ENCODE measurements at places on chromosomes 12 and 14.
A peak's percentile ranks its signal among the peaks of the same experiment; 100 is the strongest.

DNA sequence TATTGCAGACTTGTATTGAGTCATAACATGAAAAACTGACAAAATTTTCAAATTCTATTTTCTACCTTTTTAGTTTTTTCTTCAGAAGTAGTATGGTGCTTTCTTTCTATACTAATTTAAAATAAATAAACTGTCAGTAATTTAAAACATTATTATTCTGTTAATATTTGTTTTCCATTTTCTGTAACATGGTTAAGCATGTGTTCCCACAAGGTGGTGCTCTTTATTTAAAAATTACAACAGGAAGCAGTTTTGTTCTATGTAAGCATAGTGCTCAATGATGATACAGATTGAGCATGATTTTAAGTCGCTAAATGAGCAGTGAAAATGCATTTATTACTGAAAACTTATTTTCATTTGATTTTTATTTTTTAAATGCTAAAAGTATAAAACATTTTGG is 114.6 kb downstream of the PPFIA2 start:
- DNase-seq, result no peak

DNA sequence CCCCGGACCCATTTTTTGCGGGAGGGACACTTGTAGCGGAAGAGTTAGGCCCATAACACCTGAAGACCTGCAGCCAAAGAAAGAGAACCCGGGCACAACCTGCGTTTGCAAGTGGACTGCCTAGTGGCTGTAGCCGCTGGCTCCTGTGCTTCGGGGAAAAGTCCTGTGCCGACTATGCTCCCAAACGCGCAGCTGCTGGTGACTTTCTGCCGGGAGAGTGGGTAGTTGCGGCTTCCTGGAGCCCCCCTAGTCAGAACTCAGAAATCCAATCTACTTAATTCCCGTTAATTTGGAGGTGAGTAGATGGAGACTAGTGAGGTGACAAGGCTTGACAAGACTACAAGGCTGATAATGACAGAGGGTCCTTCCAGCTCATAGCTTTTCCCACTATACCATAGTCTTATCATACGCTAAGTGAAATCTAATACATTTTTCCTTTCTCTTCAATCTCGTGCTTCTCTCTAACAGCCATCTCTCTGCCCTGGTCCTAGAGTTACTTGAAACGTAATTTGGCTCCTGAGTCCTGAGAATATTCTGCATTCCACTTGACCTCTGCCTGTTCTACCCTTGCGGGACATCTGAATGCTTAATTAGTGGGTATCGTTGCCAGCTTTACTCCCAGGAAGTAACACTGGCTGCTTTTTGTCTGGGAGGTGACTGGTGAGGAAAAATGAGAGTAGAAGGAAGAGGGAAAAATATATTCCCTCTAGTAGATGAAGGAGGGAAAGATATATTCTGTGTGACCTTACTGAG is 556 bp downstream of the MTHFD1 start:
- peak; percentile 22 for DNase-seq

DNA sequence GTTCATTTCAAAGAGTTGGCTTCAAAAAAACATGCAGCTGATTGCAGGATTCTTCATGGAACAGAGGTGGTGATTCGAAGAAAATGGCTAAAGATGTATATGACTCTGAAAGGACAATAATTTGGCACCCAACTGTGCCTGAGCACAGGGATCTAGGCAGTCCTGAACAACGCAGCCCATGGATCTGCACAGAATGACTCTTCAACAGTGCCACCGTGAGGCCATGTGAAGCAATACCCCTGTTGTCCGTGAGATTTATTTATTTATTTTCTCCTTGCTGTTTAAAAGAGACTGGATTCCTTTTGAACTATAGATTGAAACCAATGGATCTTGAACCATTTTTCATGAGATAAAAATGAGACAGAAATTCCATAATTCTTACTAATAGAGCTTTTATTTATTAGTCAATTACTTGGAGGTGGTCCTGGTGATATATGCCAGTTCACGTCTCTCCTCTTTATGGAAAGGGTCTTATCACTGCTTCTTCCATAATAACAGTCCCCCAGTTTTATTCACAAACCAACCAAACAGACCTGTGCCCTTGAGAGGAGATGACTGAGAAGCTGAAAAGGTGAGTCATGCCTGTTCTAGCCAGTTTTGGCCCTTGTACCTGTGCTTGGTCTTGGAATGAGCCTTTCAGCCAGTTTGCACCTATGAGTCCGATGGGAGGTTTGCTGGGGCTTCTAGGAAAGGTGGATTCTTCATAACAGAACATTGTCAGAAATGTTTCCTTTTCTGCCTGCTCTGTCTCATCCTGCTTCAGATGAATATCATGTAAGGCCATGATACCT is 1598.3 kb downstream of the AACS start:
- no peak for DNase-seq

GRCh38 chr14:34851395-34851794 is 23.8 kb downstream of the BAZ1A start:
- no peak for DNase-seq

GRCh38 chr14:40887912-40888311 is 718.8 kb upstream of the LRFN5 start:
- DNase-seq, result no peak

DNA sequence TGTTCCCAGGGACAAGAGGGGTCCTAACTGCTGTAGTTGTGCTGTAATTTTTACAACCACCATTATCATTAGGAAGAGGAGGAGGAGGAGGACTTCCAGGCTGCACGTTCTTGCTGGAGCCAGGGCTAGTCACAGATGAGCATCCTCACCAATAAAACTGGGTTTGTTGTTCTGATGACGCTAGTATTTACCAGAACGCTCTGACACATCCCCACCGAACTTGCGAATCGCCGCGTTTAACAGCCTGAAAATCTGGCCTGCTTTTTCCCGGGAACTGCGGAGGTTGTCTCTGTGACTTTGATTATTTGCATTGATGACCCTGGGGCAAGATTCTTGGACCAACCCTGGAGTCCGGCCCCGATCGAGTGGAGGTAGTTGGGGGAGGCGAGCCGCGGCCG is 10.2 kb downstream of the TBX5 start:
- no peak for DNase-seq

DNA sequence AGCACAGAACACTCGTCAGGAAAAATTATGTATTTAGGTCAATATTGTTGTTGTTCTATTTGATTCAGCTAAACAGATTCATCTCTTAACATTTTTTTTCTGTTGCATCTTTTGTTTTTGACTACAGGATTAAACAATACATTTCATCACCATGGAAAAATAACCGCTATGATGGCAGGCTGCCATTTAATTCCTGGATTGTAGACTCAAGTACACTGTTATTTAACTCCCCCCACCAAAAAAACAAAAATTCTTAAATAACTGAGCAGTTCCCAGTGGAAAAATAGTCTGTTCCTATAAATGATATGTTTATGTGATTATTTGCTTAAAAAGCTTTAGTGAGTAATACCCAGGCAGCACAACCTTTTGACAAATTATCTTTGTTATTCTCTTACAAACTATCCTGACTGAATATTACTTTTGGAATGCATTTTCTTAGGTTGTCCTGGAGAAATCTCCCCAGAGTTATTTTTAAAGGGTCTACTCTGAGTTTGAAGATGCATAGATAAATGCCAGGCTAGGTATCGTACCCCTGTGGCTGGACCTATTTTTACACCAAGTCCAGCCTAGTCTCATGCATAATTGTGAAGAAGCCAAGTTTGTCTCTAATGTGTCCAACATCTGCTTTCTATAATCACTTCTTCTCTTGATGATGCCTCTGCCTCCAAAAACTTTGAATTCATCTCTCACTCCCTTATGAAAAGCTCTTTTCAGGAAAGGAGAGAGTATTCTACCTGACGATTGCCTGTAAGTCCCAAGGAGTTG is 3.7 kb downstream of the KERA start:
- DNase-seq, result no peak
